Activated gamma-delta T cell treated with anti-CD3 and anti-CD28 coated beads, Interleukin-2, amount 50 U/mL, for 16 hours (primary cell): ENCODE measurements at places on chromosomes 5 and 9.

DNA sequence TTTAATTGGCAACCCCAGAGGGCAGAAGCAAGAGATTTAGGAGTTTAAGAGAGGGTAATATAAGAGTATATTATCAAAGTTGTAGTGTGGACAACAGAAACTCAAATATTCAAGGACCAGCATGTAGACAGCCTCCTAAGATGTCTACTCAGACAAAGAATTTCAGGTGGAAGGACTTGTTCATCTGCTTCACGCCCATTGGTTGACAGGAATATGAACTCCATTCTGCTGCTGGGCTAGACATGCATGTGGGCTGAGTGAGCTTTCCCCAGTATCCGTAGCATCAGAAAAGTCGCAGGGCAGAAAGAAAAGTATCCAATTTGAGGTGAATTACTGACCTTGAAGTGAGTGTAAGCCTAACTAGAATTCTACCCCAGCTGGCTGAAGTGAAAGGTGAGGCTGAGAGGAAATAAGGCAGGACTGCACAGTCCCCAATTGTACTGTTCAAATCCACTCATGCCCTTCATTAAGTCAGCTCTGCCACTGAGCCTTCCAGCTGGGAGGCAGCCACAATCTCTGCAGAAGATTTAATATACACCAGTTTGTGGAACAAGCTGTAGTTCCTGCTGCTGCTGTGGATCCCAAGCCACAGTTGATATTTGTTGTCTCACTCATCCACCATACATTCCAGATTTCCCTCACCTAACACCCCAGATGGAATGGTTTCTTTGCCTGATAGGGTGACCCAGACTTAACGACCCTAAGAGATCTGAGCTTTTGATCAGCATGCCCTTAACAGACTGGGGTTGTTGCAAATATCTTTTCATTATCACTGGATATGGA lies 41.2 kb downstream of the PDCD1LG2 start:
- no peak for DNase-seq

- DNase-seq: no peak
Observed at GRCh38 chr9:34380034-34380510, 3.4 kb upstream of the MYORG start.

DNA sequence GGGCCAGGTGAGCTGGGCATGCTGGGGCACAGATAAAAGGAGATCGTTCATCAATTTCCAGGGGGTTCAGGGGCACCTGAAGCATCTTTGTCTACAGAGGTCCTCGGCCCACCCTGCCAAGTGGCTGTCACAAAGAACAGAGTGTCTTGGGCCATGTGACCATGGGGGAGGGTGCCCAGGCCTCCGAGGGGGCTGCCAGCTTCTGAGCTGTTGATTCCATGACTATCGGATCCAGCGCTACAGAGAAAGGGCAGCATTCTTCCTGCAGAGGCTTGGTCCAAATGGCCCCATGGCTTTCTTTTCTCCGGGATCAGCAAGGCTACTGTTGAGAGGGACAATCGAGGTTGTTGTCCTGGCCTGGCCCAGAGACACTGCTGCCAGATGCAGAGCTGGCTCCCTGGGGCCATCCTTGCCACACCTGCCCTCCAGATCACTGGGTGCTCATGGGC lies 289.2 kb downstream of the ZSWIM6 start:
- no peak for DNase-seq

- no peak for DNase-seq
Observed at GRCh38 chr9:74173284-74173683, 323.9 kb upstream of the RORB start.

- DNase-seq: peak; percentile 27
Observed at GRCh38 chr9:21031091-21031807, at the start of gene HACD4. TSS of gene HACD4 (minus strand) at chr9:21031640. CDS start at chr9:21031590, 50 bp downstream.

GRCh38 chr9:116278326-116278725 lies 124.7 kb downstream of the PAPPA start:
- no peak for DNase-seq

GRCh38 chr5:55325621-55326020 lies 17.8 kb downstream of the MTREX start:
- no peak for DNase-seq

GRCh38 chr5:163385271-163385670 lies 52.1 kb upstream of the CCNG1 start:
- no peak for DNase-seq

DNA sequence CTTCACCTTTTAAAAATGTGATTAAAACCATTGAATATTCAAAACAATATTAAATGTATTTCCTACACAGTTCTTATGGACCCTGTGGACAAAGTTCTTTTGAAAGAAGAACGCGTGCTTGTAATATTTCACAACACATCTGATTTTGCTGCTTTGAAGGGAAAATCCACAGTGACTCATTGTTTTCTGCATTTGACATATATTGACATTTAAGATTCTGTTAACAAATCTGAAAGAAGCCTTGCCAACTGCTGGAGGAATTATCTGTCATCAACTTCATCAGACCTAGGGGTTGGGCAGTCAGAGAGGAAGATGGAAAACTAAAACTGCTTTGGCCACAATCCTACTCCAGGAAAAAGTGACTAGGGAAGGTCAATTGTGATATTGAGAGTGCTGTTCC lies 56.9 kb upstream of the RASEF start:
- DNase-seq: no peak

- DNase-seq: no peak
Observed at GRCh38 chr9:104092875-104093600, 1.1 kb upstream of the SMC2 start.

DNA sequence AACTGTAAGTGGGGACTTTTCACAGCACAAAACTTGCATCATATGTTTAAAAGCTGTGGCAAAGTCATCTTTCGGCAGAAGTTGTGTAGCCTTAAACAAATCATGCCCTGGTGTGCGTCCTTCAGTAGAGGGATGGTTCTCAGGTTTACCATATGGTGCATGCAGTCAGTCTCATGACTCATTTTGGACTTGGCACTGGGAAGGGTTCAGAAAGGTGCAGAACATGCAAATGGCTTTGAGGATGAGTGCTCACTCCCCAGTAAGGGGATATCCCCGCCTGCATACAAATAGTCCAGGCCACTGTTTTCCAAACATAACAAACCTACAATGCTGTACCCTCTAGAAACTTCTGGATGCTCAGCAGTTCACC lies 260.3 kb downstream of the NDUFS4 start:
- no peak for DNase-seq

- no peak for DNase-seq
Observed at GRCh38 chr9:15543047-15543813, 9.6 kb upstream of the CCDC171 start.

DNA sequence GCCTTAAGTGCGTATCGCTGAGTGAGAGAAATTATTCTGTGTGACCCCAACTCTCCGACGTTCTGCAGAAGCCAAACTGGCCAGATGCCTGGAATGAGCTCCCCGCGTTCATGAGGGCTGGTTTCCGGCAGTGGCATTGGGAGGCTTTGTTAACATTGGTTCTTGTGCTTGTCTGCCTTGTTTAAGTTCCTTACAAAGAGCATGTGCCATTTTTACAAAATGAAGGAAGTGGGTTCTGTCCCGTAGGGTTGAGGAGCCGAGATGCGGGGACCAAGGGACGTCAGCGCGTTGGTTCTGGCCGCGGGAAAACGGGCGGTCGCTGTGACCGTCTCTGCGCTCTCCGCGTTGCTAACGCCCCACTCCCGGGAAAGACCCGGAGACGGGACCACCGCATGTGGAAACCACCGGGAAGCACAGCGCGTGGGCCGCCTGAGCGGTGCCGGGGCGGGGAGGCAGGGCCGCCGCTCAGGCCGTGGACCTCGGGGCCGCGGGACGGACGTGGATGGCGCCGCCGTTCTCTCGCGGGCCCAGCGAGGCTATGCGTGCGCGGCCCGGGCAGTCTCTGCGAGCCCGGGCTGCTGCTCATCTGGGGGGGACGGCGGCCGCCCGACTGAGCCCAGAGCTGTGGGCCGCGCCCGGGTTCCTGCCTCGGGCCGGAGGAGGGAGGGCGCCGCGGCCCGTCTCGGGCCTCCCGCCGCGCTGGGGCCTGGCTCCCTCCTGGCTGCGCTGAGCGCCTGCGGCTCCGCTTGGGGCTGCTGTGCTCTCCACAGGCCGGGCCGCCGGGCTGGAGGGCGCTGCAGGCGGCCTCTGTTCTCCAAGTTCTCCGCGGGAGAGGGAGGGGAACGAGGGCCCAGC lies 13.4 kb downstream of the RABL6 start:
- DNase-seq: no peak

DNA sequence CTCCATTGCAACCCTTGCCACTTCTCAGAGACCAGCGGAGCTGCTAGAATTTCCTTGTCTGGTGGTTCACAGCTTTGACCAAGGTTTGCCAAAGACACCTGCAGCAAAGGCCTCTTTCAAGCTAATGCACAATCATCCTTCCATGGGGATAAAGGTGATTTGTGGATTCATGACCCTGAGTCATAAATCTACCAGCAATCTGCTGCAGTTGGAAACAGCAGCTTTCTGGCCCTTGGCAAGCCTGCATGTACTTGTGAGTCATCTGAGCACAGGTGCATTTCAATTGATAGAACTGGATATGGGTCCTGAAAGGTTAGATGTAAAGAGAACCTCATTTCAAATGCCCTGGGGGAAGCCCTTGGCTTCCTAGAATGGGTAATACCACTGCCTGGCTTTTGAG lies 21.6 kb upstream of the TCF7 start:
- DNase-seq: no peak

GRCh38 chr5:107147589-107147988 lies 523.1 kb downstream of the EFNA5 start:
- DNase-seq: no peak

GRCh38 chr9:113480612-113481011 lies 17.1 kb downstream of the RGS3 start:
- no peak for DNase-seq

DNA sequence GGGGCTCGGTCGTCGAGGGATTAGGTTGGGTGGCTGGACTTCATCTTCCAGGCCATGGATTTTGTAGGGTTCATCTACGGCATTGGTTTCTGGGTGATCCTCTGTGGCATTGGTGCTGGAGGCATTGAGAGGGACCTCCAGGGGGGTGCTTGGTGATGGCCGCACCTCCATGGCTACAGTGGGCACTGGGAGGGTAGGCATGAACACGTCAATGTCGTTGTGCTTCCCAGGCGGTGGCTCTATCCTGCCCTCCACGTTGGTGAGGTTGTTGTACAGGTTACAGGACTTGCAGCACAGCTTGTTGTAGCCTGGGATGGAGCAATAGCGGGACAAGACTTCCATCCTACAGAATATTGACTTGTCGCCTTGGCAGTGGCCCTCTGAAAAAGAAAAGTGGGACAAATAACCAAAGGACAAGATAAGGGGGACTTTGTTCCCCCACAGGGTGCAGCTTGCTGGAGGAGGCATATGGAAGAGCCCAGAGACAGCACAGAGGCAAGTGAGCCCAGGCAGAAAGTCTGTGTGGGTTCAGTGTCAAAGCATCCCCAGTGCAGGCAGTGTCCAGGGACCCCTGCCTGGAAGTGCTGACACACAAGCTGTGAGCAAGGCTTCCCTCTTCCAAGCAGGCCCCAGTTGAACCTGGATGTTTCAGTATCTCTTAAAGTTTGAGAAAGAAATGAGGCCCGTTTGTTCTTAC lies 53.9 kb downstream of the ZNF354C start:
- DNase-seq: no peak

DNA sequence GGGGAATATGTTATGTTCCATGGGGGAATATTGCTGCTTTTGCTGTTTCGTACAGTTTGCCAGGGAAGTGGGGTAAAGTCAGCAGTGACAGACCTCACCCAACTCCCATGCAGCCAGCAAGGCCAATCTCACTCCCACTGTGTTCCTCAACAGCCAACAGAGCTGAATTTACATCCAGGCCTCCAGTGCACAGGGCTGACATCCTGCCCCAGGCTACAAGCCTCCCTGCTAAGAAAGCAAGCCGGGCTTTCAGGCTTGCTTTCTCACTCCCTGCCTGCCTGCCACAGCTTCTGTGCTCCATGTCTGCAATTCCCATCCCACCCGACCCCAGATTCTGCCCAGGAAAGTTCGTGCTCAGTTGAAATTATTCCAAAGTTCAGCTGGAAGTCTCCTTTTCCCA lies 25.5 kb upstream of the SNCAIP start:
- DNase-seq: no peak

DNA sequence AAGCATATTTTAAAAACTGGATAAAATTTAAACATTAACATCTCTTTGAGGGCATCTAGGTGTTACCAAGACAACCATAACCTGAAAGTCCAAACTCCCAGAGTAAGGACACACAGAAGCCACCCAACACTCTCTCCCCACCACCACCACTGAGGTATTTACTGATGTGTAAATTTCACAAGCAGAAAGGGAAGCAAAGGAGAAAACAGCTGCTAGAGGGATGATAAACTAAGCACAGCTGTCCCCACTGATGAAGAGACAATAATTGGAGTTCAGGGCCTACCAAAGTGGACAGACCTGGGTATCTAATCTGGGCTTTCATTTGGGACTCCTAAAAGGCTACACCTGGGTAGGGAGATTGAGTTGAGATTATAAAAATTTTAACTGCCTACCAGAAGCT lies 63.6 kb downstream of the FRMD3 start:
- DNase-seq: no peak

GRCh38 chr9:6938447-6938846 lies 180.7 kb downstream of the KDM4C start:
- DNase-seq: no peak

DNA sequence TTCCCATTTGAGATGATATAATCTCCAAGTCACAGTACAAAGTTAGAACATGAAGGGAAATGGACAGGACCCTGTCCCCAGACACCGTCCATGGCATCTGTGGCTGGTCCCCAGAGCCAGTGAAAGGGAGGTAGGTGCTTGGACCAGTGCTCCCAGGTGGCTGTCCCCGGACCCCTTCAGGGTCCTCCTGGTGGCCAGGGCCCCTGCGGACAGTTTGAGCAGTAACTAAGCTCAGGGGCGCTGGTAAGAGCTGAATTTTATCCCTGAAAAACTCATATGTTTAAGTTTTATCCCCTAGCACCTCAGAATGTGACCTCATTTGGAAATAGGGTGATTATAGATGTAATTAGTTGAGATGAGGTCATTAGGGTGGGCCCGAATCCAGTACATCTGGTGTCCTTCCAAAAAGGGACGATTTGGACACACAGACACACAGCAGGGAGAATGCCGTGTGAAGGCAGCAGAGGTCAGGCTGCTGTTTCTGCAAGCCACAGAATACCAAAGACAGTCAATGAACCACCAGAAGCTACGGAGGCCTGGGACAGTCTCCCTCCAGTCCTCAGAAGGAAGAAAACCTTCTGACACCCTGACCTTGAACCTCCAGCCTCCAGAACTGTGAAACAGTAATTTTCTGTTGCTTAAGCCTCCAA lies 185.0 kb downstream of the ATPSCKMT start:
- no peak for DNase-seq
